ENCODE measurements at places on chromosomes 4 and X.

DNA sequence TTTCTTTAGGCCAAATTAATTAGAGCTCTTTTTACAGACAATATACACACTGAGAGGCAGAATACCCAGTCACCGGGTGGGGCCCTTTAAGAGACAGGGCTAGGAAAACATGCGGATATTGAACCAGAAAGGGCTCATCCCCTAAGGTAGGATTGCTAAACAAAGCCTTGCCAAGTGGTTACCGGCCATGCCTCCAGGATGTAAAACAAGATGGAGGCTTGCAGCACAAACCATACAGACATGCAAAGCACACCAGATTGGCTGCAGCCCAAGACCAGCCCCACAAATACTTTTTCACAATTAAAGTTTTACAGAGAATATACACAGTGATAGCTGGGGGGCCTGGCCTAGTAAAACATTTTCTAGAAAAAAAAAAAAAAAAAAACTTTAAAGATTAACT, 210.0 kb downstream of the KLHL4 start:
- DNase-seq, result no peak

GRCh38 chrX:119009071-119009470, 34.7 kb downstream of the LONRF3 start:
- no peak for DNase-seq

DNA sequence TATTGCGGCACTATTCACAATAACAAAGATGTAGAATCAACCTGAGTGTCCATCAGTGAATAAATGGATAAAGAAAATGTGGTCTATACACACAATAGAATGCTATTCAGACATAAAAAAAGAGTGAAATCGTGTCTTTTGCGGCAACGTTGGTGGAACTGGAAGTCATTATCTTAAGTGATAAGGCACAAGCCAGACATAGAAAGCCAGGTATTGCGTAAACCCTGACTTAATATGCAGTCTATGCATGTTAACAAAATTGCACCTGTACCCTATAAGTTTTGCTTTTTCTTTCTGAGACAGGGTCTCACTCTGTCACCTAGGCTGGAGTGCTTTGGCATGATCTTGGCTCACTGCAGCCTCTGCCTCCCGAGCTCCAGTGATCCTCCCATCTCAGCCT, 28.6 kb downstream of the KIAA0232 start:
- no peak for DNase-seq

DNA sequence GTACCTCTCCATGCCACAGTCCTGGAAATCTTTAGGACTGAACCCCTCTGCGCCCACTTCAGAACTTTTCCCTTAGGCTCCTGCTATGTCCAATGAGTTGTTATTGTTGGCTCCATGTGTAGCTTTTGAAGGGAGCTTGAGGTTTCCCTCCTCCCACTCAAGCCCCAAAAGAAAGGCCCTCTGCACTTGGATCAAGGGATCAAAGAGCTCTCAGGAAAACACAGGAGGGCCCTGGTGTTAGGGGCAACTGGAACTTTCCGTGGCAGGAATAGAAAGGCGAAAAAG, 135.0 kb downstream of the RASL11B start:
- DNase-seq, result no peak

DNA sequence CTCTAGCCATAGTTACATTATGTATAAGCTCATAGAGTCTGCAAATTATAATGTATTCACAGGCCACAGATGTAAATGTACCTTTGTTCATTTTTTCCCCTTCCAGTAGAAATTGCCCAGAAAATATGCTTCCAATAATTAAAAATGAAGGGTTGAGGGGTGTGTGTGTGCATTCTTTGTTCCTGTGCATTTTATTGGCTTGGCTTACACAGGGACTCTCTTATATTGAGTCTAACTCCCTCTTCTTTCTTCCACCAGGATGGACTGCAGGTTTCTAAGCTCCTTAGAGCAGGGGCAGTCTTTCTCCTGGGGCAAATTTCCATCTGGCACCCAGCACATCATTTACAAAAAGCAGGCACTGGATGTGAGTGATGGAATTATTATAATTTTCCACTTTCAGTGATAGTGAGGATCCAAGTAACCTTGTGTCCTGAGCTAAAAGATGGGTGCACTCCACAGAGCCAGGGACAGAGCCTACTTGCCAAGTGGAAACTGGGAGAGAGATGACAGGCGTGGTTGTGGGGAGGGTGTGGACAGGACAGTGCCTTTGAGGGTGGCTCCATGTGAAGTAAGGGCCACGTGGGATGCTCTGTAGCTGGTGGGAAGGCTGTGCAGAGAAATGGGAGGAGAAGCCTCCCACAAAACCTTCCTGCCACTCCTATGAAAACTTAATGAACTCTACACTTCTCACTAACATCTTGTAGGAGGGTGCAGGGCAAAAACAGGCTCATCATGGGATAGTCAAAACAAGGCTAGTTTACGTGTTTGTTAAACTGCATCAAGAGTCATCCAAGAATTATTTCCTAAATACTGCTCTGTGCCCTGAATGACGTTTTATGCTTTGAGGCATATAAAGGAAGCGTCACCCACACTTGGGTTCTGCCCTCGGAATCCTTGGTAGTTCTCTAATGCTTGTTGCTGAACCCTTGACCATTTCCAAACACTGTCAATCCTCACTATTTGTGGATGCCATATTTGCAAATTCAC, 16.0 kb downstream of the IGFBP7 start:
- DNase-seq, result no peak

GRCh38 chr4:38050560-38051350, 90.6 kb downstream of the PTTG2 start:
- no peak for DNase-seq

DNA sequence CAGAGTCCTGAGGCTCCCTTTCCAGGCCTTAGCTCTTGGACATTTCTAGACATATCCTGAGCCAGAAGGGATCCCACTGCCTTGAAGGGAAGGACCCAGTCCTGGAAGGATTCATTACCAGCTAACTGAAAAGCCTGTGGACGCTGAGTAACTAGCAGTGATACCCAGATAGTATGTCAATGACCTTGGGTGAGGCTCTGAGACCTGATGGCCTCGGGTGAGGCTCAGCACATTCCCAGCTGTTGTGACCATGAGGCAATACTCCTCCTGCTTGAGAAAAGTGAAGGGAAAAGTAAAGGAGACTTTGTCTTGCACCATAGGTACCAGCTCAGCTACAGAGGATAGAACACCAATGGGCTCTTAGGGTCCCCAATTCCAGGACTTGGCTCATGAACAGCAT, 268.1 kb downstream of the DKK2 start:
- no peak for DNase-seq

GRCh38 chr4:148120216-148120615, 322.0 kb downstream of the NR3C2 start:
- no peak for DNase-seq

GRCh38 chr4:83947830-83948193, 411.9 kb downstream of the GPAT3 start:
- DNase-seq, result no peak

DNA sequence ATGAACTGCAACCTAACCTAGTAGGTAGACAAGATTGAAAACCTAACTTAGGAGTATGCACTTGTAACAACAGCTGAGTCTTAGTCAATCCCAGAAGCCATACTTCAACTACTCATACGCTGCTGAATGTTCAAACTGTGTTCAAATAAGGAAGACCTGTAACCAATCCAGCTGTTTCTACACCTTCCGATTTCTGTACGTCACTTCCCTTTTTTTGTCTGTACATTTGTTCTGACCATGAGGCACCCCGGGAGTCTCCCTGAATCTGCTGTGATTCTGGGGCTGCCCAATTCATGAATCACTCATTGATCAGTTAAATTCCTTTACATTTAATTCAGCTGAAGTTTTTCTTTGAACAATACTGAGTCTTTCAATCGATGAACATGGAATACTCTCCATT, 89.5 kb downstream of the BMP3 start:
- no peak for DNase-seq

- no peak for DNase-seq
These were observed 65.3 kb downstream of the NEIL3 start for GRCh38 chr4:177374966-177375365.

GRCh38 chrX:135974279-135974856, 580 bp upstream of the MMGT1 start:
- DNase-seq, result peak; percentile 77

DNA sequence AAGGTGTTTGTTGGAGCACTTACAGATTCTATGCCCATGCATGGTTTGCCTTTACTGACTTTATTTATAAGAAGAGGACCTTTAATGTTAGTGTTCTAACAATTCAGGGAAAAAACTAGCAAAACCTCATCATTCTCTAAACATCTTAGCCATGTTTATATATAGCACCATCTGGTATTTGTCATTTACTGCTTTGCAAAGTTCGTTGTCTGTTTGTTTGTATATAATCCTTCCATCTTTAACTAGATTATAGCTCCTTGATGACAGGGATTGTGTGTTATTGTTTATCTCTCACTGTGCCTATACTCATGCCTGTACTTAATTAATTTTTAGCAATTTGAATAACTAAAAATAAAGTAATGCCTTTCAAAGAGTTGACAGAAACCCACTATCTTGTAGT, 170.6 kb upstream of the PACRGL start:
- DNase-seq, result no peak

- no peak for DNase-seq
These were observed 11.8 kb upstream of the ZNF630 start for GRCh38 chrX:48083212-48083611.

Measured in activated naive CD4-positive, alpha-beta T cell (primary cell).